Kidney (tissue), 22 donors: ENCODE measurements at places on chromosomes 11 and 22. TPM values are rescaled to one million over a fixed set of nuclear protein-coding genes. Genes with fewer than 3 reads are reported as not detected.

DNA sequence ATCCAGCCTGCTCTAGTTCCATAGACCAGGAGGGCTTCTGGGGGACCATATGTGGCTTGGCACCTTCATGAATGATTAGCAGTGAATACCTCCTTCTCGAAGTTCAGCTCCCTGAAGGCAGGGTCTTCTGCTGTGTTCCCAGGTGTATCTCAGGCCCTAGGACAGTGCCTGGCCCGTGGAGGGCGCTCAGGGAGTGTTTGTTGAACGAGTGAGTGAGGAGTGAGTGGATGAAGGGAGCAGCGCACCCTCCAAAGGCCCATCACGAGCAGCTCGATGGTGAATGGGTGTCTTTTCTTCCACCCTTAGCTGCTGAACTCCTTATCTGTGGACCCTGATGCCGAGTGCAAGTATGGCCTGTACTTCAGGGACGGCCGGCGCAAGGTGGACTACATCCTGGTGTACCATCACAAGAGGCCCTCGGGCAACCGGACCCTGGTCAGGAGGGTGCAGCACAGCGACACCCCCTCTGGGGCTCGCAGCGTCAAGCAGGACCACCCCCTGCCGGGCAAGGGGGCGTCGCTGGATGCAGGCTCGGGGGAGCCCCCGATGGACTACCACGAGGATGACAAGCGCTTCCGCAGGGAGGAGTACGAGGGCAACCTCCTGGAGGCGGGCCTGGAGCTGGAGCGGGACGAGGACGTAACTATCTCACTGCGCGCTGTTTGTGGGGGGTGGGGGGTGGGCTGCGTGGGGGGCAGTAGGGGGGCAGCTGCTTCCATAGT, 9.5 kb downstream of the ANO1 start:
- H3K4me3 ChIP-seq, result no peak overlapping the region
- no peak overlapping the region for H3K27ac ChIP-seq
- H3K4me1 ChIP-seq, result no peaks in the 10 kb centered on the region

GRCh38 chr22:24190159-24190540, 8.9 kb downstream of the SUSD2 start:
- no peak overlapping the region for H3K4me3 ChIP-seq
- no peaks in the 10 kb centered on the region for H3K36me3 ChIP-seq
- no peaks in the 10 kb centered on the region for H3K27me3 ChIP-seq
- peak; percentile 50 for DNase-seq

GSTT2B gene
- 10.8 TPM for total RNA-seq

ZDHHC8 gene
- total RNA-seq, result 57.1 TPM

- peaks cover 49% of the 10 kb centered on the region for H3K4me1 ChIP-seq
- no peaks in the 10 kb centered on the region for H3K36me3 ChIP-seq
- peak overlapping the region; percentile 82 for H3K27ac ChIP-seq
- no peak for DNase-seq
- no peaks in the 10 kb centered on the region for H3K27me3 ChIP-seq
These were observed 10.9 kb upstream of the TSKU start for GRCh38 chr11:76772100-76772782.

OR52D1 gene
- total RNA-seq, result not detected

APOA1 gene
- total RNA-seq, result not detected

RASSF10 gene
- total RNA-seq, result 9.7 TPM

GRCh38 chr11:83542861-83543260, 256.7 kb upstream of the CCDC90B start:
- H3K4me3 ChIP-seq, result no peak overlapping the region
- no peaks in the 10 kb centered on the region for H3K27me3 ChIP-seq
- H3K4me1 ChIP-seq, result no peaks in the 10 kb centered on the region
- no peaks in the 10 kb centered on the region for H3K36me3 ChIP-seq

GRCh38 chr11:117179048-117179999, 781 bp downstream of the SIDT2 start:
- H3K4me1 ChIP-seq, result peaks cover 5% of the 10 kb centered on the region
- H3K27ac ChIP-seq, result peak overlapping the region; percentile 81
- no peak for DNase-seq
- H3K4me3 ChIP-seq, result peak overlapping the region; percentile 65
- H3K27me3 ChIP-seq, result no peaks in the 10 kb centered on the region
